ENCODE measurements at places on chromosomes 1 and 21.
A peak's percentile ranks its signal among the peaks of the same experiment; 100 is the strongest.

DNA sequence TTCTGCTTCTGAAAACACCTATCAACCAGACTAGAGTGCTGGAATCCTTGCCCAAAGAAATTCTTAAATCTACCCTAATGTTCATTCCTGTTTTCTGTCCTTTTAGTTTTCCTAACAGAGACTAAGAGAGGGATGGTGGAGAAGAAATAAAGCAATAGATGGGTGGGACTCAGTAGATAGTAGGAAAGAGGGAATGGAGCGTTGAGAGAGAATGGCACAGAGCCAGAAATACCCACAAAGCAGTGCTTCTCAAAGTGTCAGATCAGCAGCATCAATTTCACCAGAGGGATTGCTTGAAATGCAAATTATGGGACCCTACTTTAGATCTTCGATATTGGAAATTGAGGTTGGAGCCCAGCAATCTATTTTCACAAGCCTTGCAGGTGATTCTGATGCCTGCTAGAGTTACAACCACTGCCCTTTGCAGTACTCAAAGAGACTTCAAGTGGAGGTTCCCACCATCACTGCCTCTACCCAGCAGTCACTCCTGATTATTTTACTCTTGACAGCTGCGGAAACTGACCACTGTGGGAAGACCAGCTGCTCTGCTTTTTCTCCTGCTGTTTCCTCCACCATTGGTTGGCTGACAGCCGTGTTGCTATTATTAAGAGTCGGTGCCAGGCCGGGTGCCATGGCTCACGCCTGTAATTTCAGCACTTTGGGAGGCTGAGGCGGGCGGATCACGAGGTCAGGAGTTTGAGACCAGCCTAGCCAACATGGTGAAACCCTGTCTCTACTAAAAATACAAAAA lies 11.4 kb upstream of the PRPF3 start:
- no peak for DNase-seq

- DNase-seq, result peak; percentile 71
Measured at GRCh38 chr1:177897998-177898654, 71.7 kb downstream of the SEC16B start.

DNA sequence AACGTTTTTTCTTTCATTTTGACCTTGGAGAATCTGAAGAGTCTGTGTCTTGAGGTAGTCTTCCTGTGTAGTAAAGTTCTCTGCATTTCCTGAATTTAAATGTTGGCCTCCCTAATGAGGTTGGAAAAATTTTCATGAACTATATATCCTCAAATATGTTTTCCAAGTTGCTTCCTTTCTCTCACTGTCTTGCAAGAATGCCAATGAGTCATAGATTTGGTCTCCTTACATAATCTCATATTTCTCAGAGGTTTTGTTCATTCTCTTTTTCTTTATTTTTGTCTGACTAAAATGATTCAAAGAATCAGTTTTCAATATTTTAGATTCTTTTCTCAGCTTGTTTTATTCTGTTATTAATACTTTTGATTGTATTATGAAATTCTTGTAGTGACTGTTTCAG lies 87.6 kb downstream of the DRAM2 start:
- no peak for DNase-seq

- DNase-seq, result no peak
Measured at GRCh38 chr1:111332190-111332589, 41.5 kb downstream of the CHIA start.

GRCh38 chr1:155076371-155076770 lies 2.3 kb upstream of the EFNA3 start:
- DNase-seq, result no peak

GRCh38 chr1:9833632-9834031 lies 9.9 kb upstream of the CLSTN1 start:
- DNase-seq, result no peak

DNA sequence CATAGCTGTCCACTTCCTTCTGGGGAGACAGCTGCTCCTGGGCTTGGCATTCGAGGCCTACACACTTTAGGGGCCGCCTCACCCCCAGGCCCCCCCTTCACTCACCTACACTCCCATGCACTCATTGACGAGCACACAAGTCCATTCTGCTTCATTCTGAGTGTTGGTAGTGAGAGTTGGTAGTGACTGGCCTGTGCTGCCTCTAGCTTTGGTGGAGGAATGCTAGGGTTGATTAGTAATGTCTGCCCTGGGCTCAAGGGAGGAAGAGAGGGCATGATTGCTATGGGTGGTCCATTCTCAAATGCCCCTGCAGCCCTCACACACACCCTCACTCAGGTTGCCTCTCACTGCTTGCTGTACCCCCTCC lies 30.4 kb downstream of the TRIM11 start:
- no peak for DNase-seq

- DNase-seq, result no peak
Measured at GRCh38 chr1:223674119-223674890, 8.8 kb upstream of the CAPN8 start.

- DNase-seq, result no peak
Measured at GRCh38 chr21:44370786-44371410, 17.5 kb downstream of the TRPM2 start.

Measured in left colon (tissue), 2 donors.